ENCODE measurements at places on chromosomes 5 and 9.
A peak's percentile ranks its signal among the peaks of the same experiment; 100 is the strongest.

DNA sequence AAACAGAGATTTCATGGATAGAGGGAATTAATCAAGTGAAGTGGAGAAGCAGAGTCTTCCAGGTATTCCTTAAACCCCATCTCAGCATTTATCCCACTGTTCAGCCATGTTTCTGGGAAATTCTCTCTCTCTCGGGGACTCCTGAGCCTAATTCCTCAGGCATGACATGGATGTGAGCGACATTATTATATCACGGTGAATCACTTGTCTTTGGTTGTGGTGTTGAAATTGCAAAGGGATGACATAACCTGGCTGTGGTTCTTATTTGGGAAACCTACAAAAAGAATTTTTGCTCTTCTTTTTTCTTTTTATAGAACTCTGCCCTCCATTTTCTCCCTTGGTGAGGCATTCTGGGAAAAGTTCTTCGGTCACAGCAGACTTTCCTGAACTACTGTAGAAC lies 457.9 kb upstream of the PTGER4 start:
- peak; percentile 96 for DNase-seq

DNA sequence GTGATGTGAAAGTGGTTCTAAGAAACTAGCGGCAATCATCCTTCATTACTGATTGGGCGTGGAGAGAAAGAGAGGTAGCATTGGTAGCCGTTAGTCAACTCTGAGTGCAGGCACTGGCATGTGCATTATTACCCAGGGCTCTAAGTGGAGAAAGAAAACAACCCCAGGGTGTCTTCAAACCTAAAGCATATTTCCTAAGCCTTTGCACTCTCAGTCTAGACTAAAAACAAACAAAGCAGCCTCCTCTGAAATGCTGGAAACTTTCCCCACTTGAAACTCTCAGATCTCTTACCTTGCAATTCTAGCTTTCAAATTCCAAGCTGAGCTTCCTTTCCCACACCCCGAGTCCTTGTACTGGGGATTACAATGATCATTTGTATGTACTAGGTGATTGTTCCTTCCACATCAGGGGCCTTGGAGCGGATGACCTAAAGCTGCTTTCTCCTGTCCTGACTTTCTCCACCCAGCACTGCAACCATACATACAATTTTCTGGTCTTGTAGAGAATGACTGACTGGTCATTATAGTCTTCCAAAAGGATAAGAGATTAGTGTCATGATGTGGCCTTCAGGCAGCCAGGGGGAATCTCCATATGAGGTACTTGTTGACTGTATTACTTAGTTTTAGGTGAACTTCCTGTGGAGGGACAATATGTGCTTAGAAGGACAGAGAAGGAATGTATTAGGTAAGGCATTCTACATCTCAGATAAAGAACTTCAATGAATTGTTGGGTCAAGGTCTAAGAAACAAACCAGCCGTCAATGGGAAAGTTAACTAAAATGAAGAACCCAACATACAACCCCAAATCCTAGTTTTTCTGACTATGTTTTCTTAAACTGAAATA lies 98.3 kb upstream of the CDKN2B start:
- peak; percentile 75 for DNase-seq

- peak; percentile 6 for DNase-seq
Observed at GRCh38 chr5:8057769-8058168, 188.8 kb downstream of the MTRR start.

DNA sequence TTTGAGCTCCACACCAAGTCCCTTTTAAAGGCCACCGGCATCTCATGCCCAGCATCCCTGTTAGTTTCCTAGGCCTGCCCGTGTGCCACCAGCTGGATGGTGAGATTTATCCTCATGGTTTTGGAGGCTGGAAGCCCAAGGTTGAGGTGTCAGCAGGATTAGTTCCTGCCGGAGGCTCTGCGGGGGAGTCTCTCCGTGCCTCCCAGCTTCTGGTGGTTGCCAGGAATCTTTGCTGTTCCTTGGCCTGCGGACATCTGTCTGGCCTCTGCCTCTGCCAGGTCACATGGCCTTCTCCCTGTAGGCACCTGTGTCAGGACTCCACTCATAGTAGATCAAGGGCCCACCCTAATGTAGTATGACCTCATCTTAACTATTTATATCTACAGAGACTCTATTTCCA lies 45.4 kb downstream of the JADE2 start:
- DNase-seq = no peak

DNA sequence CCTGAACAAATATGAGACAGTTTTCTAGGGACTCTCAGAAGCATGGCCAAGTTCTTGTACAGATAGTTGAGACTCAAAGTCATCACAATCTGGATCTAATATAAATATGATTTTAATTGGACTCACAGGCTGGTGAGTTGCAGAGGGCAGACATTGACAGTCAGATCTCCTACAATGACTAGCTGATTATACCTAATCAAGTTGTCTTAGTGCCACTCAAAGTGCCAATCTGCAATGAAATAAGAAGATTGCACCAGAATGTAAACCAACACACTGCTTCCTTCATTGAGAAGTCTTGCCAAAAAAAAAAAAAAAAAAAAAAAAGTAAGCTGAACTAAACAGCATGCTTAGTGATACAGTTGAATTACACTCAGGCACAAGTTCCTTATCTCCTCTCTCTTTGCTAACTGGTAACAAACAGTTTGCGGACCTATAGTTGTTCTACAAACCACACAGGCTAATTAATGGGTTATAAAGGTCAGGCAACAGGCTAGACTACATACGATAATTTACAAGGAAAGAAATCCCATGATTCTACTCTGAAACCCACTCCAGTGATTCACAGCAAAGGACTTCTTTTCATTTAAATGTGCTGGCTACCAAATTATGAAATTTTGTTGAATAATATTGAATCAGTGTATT lies 107.3 kb upstream of the NIPBL start:
- DNase-seq = no peak

DNA sequence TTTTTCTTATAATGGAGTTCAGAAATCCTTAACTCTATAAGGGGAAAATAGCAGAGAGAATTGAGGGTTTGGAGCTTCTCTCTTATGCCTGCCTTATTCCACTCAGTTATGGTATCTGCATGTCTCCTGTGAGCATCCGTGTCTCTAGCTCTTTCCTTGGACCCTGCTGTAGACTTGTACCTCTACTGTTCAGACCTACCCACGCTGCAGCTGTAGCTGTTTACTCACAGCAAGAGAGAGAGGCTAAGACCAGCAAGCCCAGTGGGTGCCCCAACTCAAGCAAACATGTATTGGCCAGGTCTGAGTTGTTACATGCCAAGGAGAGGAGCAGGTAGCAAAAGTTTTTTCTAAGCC lies 7.1 kb upstream of the PCSK1 start:
- DNase-seq = no peak

DNA sequence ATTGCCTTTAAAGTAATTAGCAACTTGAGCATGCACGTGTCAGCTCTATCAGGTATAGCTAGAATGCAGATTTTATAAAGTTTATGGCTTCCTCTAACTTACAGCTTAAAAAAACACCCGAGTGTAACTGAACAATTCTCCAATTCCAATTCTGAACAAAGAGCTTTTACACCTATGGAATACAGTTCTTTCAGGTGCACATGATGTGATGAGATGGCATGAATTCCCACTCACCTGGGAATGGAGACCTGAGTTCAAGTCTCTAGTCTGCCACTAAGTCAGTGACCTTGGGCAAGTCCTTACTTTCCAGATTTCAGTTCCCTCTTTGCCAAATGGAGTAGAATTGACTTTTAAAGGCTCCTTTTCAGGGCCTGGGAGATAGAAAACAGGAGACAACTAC lies 1.8 kb downstream of the ZFAND5 start:
- no peak for DNase-seq

DNA sequence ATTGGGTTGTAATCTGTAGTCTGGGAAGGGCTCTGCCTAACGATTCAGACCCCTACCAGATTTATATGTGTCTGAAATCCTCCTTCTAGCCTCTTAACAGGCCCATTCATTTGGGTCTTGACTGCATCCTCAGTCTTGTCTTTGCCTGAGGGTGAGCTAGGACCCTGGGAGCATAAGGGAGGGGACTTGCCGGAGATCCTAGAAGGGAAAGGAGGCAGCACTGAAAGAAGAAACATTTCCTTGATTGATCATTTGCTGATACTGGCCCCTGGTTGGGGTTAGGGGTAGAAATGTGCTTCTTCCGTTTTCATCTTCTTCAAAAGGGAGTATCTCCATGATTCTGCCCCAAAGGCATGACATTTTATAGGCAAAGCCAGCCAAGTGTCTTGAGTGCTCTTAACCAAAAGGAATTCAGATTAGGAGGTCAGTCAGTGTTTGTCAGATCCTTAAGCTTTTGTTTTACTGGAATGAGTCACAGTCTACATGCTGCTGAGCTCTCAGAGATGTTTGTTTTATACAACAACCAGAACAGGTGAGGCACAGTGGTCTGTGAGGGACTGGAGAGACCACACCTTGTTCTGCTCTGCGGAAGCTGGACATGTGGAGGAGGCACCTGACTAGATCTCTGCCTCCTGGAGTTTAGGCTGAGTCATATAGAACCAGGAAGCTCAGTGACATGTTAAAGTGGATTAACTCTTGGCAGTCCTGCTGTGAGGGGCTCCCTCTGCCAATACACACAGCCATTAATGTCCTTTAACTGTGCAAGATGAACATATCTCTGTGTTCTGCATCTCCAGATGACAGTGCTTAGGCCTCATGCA lies 37.7 kb downstream of the PCDHAC2 start:
- peak; percentile 66 for DNase-seq

DNA sequence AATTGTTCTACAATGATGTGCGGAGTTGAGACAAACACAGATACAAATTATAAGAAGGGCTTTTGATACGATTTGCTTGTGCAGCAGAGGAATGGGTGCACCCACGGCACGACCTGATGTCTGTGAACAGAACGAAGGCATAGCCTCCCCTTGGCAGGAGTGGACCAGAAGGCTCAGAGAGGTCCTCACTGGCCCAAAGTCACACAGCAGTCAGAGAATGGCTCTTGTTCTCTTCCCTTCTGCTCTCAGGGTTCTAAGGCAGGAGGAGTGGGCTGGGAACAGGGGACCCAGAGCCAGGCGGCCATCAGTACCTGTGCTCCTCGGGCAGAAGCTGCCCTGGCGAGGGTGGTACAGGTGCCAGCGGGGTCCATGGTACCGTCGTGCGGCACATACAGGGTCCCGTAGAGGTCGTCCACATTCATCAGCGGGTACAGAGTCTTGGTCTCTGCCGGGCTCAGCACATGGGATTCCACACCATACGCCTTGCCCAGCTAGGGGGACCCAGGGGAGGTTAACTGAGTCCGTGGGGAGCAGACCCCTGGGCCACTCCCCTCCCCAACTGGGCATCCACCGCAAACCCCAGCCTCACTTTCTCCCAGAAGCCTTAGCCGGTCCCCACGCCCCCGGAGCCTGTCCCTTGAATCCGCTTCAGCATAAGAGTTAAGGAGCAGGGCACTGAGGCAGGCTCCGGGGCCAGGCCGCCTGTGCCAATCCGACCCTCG lies 7.0 kb downstream of the SARDH start:
- DNase-seq = no peak
